ENCODE measurements at places on chromosomes 3 and 15. TPM values are rescaled to one million over a fixed set of nuclear protein-coding genes. Genes with fewer than 3 reads are reported as not detected.

GRCh38 chr3:152377184-152377570 lies 108.4 kb downstream of the MBNL1 start:
- no peak for DNase-seq

GRCh38 chr3:117479095-117479494 lies 769.5 kb downstream of the TUSC7 start:
- DNase-seq, result no peak

DNA sequence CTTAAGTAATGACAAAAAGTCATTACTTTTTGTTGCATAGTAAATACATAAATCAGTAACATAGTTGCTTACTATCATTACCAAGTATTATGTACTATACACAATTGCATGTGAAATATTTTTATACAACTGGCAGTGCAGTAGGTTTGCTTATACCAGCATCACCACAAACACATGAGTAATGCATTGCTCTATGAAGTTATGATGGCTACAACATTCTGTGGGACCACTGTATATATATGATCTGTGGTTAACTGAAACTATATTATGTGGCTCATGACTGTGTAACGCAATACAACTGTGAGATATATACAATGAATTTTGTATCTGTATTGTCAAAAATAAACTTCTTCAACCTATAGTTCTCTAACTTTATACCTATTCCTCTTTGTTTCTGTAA lies 113.7 kb upstream of the RBMS3 start:
- DNase-seq, result no peak

Gene AQP9
- polyA plus RNA-seq, result 0.18 TPM

Gene PRR20G
- polyA plus RNA-seq, result not detected

Gene ZNF385D
- 23.7 TPM for polyA plus RNA-seq

Gene FAM174B
- 41.8 TPM for polyA plus RNA-seq

Gene DENND4A
- polyA plus RNA-seq, result 21.9 TPM

Gene C3orf80
- 6.6 TPM for polyA plus RNA-seq

Gene SLC2A2
- polyA plus RNA-seq, result 2.2 TPM

Gene CA12
- 6.4 TPM for polyA plus RNA-seq

Measured in right lung (tissue), 10 donors.